ENCODE measurements at places on chromosomes 7 and 10. TPM values are rescaled to one million over a fixed set of nuclear protein-coding genes. Genes with fewer than 3 reads are reported as not detected.

DNA sequence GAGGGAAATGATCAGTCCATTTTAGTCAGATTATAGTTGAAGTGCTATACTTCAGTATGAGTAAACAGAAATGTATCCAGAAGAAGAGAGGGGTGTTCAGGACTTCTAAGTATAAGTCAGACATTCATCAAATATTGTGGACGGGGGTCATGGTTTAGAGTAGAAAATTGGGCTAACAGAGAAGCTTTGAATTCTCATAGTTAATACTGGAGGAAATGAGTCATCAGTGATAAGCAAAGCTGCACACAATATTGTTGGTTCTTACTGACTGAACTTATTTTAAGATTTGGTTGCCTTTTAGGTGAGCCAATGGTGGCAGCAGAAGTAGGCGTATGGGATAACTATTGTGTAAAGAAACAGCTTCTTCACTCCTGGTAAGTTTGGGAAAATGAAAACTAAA, 1.7 kb upstream of the SUMF2 start:
- DNase-seq: no peak
- H3K4me1 ChIP-seq: peaks cover 16% of the 10 kb centered on the region
- H3K27ac ChIP-seq: peak overlapping the region; percentile 70
- H3K27me3 ChIP-seq: no peaks in the 10 kb centered on the region
- H3K36me3 ChIP-seq: peaks cover 62% of the 10 kb centered on the region

NUTM2E gene
- total RNA-seq: 0.15 TPM

DNA sequence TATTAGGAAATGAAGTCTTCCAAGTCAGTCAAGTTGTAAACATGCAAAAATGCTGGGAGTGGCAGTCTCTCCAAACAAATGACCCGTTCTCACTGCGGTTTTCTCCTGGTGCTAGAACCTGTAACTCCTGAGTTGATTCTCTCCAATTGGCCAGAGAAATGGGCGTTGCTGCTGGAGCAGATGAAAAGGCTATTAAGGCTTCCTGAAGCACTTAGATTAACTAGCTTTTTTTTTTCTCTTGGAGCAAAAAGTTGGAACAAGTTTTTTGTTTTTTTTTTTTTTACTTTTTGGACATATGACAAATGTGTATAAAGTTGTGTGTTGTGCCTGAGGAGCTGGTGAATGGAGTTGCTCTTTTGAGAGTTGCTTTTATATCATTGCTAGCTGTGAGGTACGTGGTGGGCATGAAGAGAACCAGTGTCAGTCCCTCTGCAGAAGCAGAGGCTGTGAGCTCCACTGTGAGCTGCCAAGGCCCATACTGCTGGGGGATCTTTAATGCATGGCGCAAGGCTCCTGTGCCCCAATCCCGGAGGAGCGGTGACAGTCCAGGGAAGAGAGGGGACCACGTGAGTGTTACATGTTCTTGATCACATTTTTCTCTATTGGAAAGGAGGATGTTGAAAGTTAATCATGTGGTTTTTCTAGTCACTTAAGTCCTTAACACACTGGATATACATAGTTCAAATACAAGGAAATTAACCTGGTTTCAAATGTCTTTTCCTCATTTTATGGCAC, 393.6 kb upstream of the GALNT17 start:
- H3K27ac ChIP-seq: 0 out of 2 replicates have a peak overlapping the region, but pooled peaks have one; percentile 74
- no peak overlapping the region for H3K4me3 ChIP-seq
- DNase-seq: no peak

GRCh38 chr10:96910488-96911395, 78.6 kb downstream of the LCOR start:
- DNase-seq: no peak
- H3K36me3 ChIP-seq: peaks cover 13% of the 10 kb centered on the region
- H3K4me1 ChIP-seq: peaks cover 25% of the 10 kb centered on the region
- no peak overlapping the region for H3K4me3 ChIP-seq
- no peak overlapping the region for H3K27ac ChIP-seq

DNA sequence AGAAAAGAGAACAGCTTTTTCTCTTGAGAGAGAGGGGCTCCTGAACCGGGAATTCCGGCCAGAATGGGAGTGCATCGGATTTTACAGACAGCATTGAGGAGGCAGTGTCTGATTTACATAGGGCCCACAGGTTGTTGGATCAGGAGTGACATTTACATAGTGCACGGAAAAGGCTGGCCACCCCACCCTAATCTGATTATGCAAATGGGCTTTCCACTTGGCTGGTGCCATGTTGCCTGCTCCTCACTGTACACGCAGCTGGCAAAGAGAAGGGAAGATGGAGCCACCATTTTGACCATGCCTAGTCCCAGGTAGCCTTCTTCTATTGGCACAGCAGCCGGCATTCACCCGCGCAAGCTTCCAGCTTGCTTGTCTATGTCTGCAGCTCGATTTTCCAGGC, 77.5 kb upstream of the FAM171A1 start:
- H3K36me3 ChIP-seq: no peaks in the 10 kb centered on the region
- H3K4me1 ChIP-seq: peaks cover 24% of the 10 kb centered on the region
- H3K27ac ChIP-seq: no peak overlapping the region

C10orf67 gene
- total RNA-seq: not detected

MYH16 gene
- not detected for total RNA-seq

GRCh38 chr7:150531704-150532103, 17.0 kb downstream of the GIMAP7 start:
- no peak overlapping the region for H3K27ac ChIP-seq
- no peak overlapping the region for H3K4me3 ChIP-seq

WDFY4 gene
- total RNA-seq: 0.25 TPM

DNA sequence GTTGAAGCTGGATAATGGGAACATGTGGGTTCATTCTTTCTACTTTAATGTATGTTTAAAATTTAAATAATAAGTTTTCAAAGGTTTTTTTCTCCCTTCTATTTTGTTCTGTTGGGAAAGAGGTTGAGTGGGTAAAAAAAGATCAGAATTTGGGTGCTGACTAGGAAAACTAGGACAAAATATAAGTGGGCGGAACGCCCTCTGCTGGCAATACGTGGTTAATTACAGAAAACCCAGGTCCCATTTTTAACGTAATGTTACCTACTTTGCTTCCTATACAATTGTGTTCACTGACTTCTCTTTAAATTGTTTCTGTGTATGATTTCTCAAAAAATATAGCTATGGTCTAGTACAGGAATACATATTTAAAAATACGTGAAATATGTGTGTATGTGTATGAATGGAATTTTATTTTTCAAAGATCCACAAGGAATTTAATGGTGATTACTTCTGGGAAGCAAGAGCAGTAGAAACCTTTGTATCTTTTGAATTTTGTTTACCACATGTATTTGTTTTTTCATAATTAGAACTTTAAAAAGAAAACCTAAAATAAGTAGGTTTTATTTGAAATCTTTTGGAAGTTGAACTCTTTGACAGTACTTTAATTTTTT, 8.7 kb downstream of the ECD start:
- H3K27ac ChIP-seq: no peak overlapping the region
- H3K36me3 ChIP-seq: peaks cover 43% of the 10 kb centered on the region
- peak; percentile 57 for DNase-seq
- H3K4me3 ChIP-seq: no peak overlapping the region
- no peaks in the 10 kb centered on the region for H3K27me3 ChIP-seq

DNA sequence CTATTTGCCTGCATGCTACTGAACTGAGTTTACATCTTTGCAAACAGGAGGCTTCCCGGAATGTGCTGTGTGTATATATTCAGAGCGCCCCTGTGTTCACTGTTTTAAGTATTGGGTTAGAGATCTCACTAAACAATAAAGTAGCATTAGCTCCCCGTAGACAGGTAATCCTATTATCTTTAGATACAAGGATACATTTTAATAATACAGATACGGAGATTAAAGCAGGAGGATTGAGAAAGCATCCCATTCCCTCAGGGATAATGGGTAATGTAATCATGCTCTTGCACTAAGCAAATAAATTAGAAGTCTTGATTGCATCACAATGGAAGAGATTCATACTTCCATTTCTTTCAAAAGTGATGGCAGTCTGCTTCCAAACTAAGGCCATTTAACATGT, 809.0 kb downstream of the NRG3 start:
- no peaks in the 10 kb centered on the region for H3K36me3 ChIP-seq
- DNase-seq: no peak
- H3K4me3 ChIP-seq: no peak overlapping the region
- no peak overlapping the region for H3K27ac ChIP-seq

- peaks cover 33% of the 10 kb centered on the region for H3K4me1 ChIP-seq
- no peak for DNase-seq
- H3K27me3 ChIP-seq: peaks cover 2% of the 10 kb centered on the region
Observed at GRCh38 chr10:101848408-101848807, 4.8 kb upstream of the KCNIP2 start.

DNA sequence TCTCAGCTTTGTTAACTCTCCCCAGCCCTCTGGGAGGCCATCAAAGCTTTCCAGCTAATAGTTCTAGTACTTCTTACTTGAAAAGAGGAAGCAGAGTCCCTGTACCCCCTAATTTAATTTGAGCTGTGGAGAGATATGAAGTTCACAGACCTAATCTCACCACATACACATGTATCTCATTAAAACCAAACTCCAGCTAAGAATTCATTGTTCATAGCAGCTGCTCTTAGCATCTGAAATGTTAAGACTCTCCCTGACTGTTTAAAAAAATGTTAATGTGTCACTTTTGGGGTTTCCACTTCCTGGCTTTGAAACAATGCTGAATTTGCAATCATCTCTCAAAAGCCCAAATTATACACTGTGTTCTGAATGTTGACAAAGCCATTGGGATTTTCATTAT, 16.2 kb upstream of the MRC1 start:
- H3K4me3 ChIP-seq: no peak overlapping the region
- no peak overlapping the region for H3K27ac ChIP-seq
- DNase-seq: no peak
- H3K36me3 ChIP-seq: peaks cover 9% of the 10 kb centered on the region

ADAP1 gene
- 4.3 TPM for total RNA-seq

GRCh38 chr10:69766161-69766910, 35.4 kb upstream of the COL13A1 start:
- peaks cover 8% of the 10 kb centered on the region for H3K27me3 ChIP-seq
- H3K36me3 ChIP-seq: no peaks in the 10 kb centered on the region
- H3K4me1 ChIP-seq: peaks cover 12% of the 10 kb centered on the region
- H3K27ac ChIP-seq: no peak overlapping the region
- no peak overlapping the region for H3K4me3 ChIP-seq
- no peak for DNase-seq

SLC13A1 gene
- total RNA-seq: not detected

TAS2R3 gene
- 1.5 TPM for total RNA-seq

- H3K27me3 ChIP-seq: peaks cover 19% of the 10 kb centered on the region
- H3K36me3 ChIP-seq: no peaks in the 10 kb centered on the region
- peak overlapping the region; percentile 24 for H3K27ac ChIP-seq
- peak overlapping the region; percentile 32 for H3K4me3 ChIP-seq
Observed at GRCh38 chr10:124739119-124739921, 4.9 kb downstream of the FAM53B start.

DNA sequence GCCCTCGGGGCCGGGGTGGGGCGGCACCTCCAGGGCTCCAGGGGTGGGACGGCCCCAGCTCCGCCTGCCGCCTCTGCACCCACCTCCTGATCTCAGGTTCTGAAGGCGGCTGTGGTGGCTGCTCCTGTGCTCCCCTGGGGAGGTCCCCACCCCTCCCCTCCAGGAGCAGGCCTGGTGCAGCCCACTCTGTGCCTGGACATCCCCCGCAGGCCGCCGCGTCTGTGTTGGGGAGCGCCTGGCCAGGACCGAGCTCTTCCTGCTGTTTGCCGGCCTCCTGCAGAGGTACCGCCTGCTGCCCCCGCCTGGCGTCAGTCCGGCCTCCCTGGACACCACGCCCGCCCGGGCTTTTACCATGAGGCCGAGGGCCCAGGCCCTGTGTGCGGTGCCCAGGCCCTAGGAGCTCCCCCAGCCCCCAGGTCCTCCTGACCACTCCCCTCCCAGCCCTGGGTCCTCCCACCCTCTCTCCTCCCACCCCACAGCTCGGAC, 5.5 kb downstream of the CYP2W1 start:
- H3K36me3 ChIP-seq: no peaks in the 10 kb centered on the region
- H3K27ac ChIP-seq: no peak overlapping the region
- no peak for DNase-seq
- no peaks in the 10 kb centered on the region for H3K27me3 ChIP-seq
- H3K4me3 ChIP-seq: no peak overlapping the region
- no peaks in the 10 kb centered on the region for H3K4me1 ChIP-seq

DNA sequence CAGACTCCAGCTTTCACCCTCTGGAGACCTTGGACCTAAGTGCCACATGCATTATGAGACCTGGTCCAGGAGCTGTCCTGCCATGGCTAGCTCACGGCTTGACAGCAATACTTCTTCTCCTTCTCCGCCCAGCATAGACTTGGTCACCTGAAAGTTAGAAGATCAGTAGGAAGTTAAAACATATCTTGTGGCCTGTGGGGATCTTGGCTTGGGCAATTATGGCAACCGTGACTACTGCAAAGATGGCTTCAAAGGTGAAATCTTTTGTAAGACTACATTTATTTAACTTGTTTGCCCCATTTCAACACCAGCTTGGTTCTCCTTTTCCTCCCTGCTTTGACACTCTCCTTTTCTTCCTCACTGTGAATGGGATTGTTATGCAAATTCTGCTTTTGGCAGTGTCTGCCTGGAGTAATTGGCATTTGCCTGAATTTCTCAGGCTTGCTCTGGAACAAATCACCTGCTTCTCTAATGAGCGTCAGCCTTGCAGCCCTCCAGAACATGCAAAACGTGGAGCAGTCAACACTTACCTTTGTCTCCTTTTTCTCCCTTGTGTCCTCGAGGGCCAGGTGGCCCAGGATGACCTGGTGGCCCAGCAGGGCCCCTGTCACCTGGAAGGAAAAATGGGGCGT, 53.4 kb downstream of the COL17A1 start:
- 0 out of 2 replicates have a peak, but pooled peaks cover 2% of the 10 kb centered on the region for H3K36me3 ChIP-seq
- peak overlapping the region; percentile 2 for H3K4me3 ChIP-seq
- peak overlapping the region; percentile 48 for H3K27ac ChIP-seq
- no peak for DNase-seq
- H3K27me3 ChIP-seq: no peaks in the 10 kb centered on the region

DNA sequence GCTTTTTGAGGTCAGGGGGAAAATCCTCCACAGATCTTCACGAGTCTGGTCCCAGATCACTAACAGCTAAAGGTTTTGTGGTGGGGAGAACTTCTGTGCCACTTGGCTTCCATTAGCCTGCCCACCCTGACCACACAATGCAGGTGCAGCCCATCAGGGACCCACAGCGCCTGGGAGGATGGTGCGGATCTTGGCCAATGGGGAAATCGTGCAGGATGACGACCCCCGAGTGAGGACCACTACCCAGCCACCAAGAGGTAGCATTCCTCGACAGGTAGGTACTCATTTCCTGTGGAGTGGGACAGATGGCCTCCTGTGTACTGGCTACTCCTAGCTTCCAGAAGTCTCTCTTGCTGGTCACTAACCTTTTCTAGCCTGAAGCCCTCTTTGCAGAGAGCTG, 1.5 kb downstream of the FAM241B start:
- peaks cover 17% of the 10 kb centered on the region for H3K36me3 ChIP-seq
- H3K27me3 ChIP-seq: peaks cover 15% of the 10 kb centered on the region
- DNase-seq: no peak
- H3K27ac ChIP-seq: no peak overlapping the region

- no peaks in the 10 kb centered on the region for H3K4me1 ChIP-seq
- peak; percentile 76 for DNase-seq
- no peaks in the 10 kb centered on the region for H3K27me3 ChIP-seq
- H3K27ac ChIP-seq: no peak overlapping the region
- no peak overlapping the region for H3K4me3 ChIP-seq
- no peaks in the 10 kb centered on the region for H3K36me3 ChIP-seq
Observed at GRCh38 chr10:50310560-50311174, 59.4 kb upstream of the ASAH2 start.

- peaks cover 23% of the 10 kb centered on the region for H3K27me3 ChIP-seq
- no peak overlapping the region for H3K27ac ChIP-seq
- DNase-seq: no peak
- H3K36me3 ChIP-seq: no peaks in the 10 kb centered on the region
Observed at GRCh38 chr7:155358066-155358947, 60.6 kb downstream of the INSIG1 start.

- no peak overlapping the region for H3K27ac ChIP-seq
- no peaks in the 10 kb centered on the region for H3K4me1 ChIP-seq
- H3K4me3 ChIP-seq: no peak overlapping the region
- H3K36me3 ChIP-seq: 0 out of 2 replicates have a peak, but pooled peaks cover 2% of the 10 kb centered on the region
- H3K27me3 ChIP-seq: peaks cover 8% of the 10 kb centered on the region
Observed at GRCh38 chr7:103432712-103433111, 13.3 kb downstream of the SLC26A5 start.

UNCX gene
- not detected for total RNA-seq

SLC26A4 gene
- 0.09 TPM for total RNA-seq

Data from WTC11 (cell line).